SHP77 (cell line): ENCODE measurements at places on chromosomes 12 and 14.

- DNase-seq, result no peak
Observed at GRCh38 chr12:53798575-53798974, 46.8 kb upstream of the CISTR start.

DNA sequence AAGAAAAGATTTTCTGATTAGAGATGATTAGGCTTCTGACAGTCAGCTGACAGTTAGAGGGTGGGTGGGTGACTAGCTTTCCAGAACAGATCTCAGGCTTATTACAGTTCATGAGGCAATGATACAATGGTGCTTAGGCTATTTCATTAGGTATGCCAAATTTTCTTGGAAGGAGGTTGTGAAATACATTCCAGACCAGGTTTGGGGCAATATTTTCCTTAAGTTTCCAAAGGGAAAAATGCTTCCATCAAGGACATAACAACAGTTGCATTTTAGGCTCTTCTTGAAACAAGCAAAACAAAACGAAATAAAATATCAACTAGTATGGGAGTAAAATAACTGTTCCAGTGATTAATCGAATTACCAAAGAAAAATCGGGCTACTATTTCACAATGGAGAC, 59.3 kb upstream of the CNTN1 start:
- DNase-seq, result no peak

- no peak for DNase-seq
Observed at GRCh38 chr12:85016413-85016812, 19.7 kb downstream of the TSPAN19 start.

DNA sequence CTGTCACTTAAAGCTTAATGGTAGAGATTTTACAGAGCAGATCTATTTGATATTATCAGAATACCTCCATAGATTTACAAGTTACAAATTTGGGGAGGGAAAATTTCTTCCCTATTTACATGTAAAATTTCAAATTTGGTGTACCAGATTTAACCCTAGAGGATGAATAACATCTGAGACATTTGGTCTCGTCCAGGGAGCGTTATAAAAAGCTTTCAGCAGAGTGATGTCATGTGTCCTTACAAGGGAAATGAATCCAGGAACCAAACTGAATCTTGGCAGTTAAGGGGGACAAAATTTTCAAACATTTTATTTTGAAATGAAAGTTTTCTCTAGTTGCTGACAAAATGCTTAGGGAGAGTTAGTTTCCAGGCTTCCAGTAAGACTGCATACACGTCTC, 4.5 kb upstream of the CDK17 start:
- DNase-seq, result no peak
